ENCODE measurements at places on chromosomes 13 and 19.

- DNase-seq = no peak
Measured at GRCh38 chr13:36369268-36370107, 23.3 kb upstream of the SPART start.

DNA sequence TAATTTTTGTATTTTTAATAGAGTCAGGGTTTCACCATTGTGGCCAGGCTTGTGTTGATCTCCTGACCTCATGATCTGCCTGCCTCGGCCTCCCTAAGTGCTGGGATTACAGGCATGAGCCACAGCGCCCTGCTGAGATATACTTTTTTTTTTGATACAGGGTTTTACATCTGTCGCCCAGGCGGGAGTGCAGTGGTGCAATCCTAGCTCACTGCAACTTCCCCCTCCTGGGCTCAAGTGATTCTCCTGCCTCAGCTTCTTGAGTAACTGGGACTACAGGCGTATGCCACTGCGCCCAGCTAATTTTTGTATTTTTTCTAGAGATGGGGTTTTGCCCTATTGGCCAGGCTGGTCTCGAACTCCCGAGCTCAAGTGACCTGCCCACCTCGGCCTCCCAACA, 2.0 kb downstream of the COLGALT1 start:
- no peak for DNase-seq

DNA sequence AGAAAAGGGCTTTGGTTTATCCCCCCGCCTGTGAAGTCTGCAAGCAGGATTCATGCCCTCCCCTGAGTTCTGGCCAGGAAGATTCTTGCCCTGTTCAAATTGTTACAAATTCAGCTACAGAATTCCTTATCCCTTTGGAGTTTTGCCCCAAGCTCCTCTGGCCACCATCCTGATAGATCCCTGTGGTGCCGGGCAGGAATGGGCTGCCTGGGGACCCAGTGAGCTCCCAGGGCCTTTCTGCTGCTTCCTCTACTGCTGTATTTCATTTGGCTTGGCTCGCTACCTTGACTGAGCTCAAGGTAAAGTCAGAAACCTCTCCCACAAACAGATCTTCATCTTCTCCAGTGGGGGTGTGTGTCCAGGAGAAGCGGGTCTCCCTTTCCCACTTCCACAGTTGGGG, 194.6 kb upstream of the NBEA start:
- DNase-seq = no peak

DNA sequence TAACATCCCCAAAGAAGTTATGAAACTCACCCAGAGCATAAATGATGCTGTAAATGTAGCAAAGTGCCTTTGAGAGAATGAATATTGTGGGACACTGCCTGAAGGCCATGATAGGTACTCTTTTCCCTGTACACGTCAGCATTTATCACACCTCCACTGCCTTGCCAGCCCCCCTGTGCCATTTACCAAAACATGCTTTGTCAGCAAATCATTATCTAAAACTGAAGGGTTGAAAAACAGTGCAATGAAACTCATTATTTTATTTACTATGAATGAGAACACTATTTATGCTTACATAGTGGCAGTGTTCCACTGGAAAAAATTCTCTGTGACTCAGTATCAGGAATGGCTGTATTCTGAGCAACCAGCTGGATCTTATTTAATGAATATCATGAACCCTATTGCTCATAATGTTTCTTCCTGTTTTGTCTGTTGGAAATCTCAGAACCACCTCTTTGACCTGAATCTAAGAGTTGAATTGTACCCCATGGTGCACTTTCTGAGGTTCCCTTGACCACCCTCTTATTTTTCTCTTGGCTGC, 564.1 kb downstream of the DCT start:
- no peak for DNase-seq

GRCh38 chr13:102769679-102770078, 3.9 kb downstream of the TEX30 start:
- DNase-seq = no peak

- DNase-seq = no peak
Measured at GRCh38 chr19:46913198-46913851, 52.5 kb downstream of the ARHGAP35 start.

GRCh38 chr13:40132249-40132648, 476.8 kb downstream of the COG6 start:
- DNase-seq = no peak

DNA sequence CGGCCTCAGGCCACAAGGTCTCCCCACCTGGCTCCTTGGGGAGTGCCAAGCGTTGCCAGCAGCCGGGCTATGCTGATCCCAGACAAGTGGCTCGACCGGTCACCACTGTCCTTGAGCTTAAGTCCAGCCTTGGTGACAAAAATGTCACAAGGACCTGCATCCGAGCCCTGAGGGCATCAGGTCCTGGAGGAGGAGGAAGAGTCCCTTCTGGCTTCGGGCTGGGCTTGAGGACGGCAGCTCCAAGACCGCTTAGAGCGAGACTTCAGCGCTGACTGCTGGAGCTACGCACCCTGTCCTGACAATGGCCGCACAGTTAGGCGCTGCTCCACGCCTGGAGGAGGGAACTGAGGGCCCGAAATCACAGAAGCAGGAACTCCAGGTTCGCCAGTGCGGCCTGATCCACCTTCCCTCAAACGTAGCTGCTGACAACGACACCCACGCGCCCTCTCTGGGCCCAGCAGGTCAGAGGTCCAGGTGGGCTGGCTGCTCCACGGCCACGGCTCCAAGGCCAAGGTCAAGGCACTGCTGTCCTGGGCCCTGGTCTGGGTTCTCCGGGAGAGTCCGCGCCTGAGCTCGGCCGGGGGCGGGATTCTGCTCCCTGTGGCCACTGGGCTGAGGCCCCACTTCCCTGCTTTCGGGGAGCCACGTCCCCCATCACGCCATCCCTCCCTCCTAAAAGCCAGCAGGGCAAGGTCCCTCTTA, 7.0 kb downstream of the SBNO2 start:
- no peak for DNase-seq

DNA sequence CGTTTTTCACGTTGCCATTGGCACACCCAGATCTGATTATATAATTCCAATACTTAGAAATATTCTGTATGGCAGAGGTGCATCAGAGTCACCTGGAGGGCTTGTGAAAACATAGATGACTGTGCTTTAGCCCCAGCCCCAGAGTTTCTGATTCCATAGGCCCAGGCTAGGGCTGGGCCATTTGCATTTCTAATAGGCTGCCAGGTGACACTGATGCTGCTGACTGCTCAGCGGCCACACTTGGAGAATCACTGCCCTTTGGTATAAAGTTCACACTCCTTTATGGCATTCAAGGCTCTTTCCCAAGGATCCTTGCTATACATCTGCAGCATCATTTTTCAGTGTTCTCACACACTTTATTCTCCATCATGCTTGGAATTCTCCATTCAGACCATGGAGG, 137.1 kb downstream of the AKAP11 start:
- DNase-seq = no peak

- no peak for DNase-seq
Measured at GRCh38 chr13:112143753-112144615, 77.0 kb downstream of the SOX1 start.

- no peak for DNase-seq
Measured at GRCh38 chr13:32438871-32439270, 10.9 kb upstream of the N4BP2L1 start.

- DNase-seq = peak; percentile 68
Measured at GRCh38 chr19:6530386-6531162, at the start of gene TNFSF9. TNFSF9 (plus strand) TSS chr19:6531026; CDS start chr19:6531037, 11 bp downstream.

- no peak for DNase-seq
Measured at GRCh38 chr19:14515501-14516047, 2.6 kb downstream of the DNAJB1 start.

DNA sequence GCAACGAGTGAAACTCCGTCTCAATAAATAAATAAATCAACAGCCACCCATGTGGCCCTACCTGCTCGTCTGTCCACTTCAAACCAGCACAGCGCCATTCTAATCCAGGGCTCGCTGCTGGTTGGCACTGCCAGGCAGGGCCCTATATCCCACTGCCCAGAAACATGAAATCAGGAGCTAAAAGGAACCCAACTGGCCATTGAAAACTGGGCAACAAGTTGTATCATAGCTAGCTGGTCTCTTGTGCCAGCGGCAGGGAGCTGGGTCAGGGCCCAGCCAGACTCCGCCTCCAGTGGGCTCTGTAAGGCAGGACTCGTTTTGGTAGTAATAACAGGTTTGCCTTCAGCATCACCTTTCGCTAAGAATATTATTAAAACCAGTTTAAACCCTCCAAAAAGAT, 39.3 kb downstream of the GGACT start:
- no peak for DNase-seq

DNA sequence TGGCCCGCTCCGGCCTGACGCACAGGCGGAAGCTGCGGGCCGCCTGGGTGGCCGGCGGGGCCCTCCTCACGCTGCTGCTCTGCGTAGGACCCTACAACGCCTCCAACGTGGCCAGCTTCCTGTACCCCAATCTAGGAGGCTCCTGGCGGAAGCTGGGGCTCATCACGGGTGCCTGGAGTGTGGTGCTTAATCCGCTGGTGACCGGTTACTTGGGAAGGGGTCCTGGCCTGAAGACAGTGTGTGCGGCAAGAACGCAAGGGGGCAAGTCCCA, 4.4 kb downstream of the FFAR1 start:
- DNase-seq = no peak

DNA sequence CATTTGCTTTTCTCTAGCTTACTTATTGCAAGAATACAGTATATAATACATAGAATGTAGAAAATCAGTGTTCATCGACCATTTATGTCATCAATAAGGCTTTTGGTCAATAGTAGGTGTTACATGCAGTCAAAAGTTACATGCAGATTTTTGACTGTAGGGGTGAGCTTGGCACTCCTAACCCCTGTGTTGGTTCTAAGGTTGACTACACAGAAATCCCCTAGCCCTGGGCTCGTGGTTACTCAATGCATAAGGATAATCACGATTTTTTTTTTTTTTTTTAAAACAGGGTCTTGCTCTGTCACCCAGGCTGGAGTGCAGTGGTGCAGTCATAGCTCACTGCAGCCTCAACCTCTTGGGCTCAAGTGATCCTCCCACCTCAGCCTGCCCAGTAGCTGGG, 4.0 kb upstream of the NWD1 start:
- no peak for DNase-seq

GRCh38 chr13:49530457-49530856, 34.7 kb downstream of the PHF11 start:
- no peak for DNase-seq

DNA sequence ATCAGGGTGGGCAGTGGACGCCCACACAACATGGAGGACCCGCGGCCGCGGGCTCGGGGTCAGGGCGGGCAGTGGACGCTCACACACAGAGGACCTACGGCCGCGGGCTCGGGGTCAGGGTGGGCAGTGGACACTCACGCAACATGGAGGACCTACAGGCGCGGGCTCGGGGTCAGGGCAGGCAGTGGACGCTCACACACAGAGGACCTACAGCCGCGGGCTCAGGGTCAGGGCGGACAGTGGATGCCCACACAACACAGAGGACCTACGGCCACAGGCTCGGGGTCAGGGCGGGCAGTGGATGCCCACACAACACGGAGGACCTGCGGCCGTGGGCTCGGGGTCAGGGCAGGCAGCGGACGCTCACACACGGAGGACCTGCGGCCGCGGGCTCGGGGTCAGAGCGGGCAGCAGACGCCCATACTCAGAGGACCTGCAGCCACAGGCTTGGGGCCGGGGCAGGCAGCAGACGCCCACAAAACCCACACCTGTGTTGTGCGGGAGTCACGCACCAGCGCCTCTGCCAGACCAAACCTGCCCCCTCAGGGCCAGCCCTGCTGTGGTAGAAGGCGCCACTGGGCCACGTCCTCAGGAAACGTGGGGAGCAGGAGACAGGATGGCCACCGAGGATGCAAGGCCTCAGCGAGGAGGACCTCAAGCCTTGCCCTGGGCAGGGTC, 27.6 kb upstream of the C13orf46 start:
- DNase-seq = no peak

- no peak for DNase-seq
Measured at GRCh38 chr13:26222520-26223046, 469 bp upstream of the RNF6 start.

DNA sequence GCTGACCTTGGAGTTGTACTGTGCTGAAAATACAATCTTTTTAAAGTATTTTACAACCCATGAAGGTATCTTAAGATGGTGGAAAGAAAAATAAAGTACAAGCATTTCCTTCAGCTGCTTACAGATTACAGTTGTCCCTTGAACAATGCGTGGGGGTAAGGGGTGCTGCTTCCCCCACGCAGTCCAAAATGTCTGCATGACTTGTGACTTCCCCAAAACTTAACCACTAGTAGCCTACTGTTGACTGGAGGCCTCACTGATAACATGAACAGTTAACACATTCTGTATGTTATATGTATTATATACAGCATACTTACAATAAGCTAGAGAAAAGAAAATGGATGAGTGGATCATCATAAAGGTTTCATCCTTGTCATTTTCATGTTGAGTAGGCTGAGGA, 45.3 kb upstream of the ZNF599 start:
- no peak for DNase-seq

DNA sequence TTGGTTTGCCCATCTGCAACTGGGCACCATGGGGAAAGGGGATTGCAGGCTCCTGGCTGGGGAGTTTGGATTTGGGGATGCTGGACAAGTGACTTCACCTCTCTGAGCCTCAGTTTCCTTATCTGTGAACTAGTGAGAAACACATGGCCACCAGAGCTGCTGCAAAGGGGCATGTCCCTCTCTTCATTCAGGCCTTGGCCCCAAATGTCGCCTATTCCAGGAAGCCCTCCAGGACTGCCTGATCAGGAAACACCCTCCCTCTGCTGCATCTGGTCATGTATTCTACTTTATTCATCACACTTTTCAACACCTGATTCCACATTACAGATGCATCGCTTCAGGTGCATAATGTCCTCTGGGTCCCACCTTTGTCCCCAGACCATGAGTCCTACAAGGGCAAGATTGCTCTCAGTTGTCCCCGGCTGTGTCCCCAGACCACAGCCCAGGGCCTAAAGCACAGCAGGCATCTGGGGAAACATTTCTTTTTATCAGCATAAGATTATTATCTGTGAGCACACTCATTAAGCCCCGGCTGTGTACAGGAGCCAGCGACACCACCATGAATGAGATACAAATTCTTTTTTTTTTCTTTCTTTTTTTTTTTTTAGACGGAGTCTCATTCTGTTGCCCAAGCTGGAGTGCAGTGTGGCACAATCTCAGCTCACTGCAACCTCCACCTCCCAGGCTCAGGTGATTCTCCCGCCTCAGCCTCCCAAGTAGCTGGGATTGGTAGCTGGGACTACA, 37.5 kb downstream of the ARRDC2 start:
- no peak for DNase-seq

GRCh38 chr13:112464720-112465119, 88.6 kb downstream of the SPACA7 start:
- DNase-seq = no peak

GRCh38 chr19:47661611-47662010, 51.6 kb upstream of the EHD2 start:
- no peak for DNase-seq

- no peak for DNase-seq
Measured at GRCh38 chr19:39823686-39824085, 10.3 kb downstream of the DYRK1B start.

Measured in Jurkat, Clone E6-1 (cell line).